ENCODE measurements at places on chromosomes 1 and 21.

GRCh38 chr1:46522969-46523320 is 28.5 kb downstream of the KNCN start:
- no peaks in the 10 kb centered on the region for H3K36me3 ChIP-seq
- H3K4me3 ChIP-seq = no peak overlapping the region
- H3K27ac ChIP-seq = no peak overlapping the region
- peaks cover 91% of the 10 kb centered on the region for H3K27me3 ChIP-seq

DNA sequence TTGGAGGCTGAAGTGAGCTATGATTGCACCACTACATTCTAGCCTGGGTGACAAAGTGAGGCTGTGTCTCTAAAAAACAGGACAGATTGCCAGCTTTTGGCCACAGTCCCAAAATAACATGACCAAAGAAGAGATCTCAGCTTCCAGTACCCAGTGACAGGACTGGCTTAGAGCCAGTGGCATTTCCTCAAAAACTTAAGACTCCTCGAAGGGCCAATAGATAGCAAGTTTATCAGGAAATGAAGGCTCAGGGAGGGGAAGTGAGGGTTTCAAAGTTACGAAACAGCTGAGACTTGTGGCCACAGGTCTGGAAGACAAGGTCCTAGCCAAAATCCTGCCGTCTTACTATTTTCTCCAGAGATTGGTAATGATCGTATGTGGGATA is 6.3 kb upstream of the TMEM39B start:
- H3K27me3 ChIP-seq = no peaks in the 10 kb centered on the region
- 0 out of 2 replicates have a peak overlapping the region, but pooled peaks have one; percentile 47 for H3K27ac ChIP-seq
- no peaks in the 10 kb centered on the region for H3K36me3 ChIP-seq

GRCh38 chr1:8722366-8722765 is 95.1 kb downstream of the RERE start:
- no peaks in the 10 kb centered on the region for H3K36me3 ChIP-seq
- no peak overlapping the region for H3K4me3 ChIP-seq
- no peaks in the 10 kb centered on the region for H3K27me3 ChIP-seq
- DNase-seq = no peak
- H3K4me1 ChIP-seq = peaks cover 23% of the 10 kb centered on the region

DNA sequence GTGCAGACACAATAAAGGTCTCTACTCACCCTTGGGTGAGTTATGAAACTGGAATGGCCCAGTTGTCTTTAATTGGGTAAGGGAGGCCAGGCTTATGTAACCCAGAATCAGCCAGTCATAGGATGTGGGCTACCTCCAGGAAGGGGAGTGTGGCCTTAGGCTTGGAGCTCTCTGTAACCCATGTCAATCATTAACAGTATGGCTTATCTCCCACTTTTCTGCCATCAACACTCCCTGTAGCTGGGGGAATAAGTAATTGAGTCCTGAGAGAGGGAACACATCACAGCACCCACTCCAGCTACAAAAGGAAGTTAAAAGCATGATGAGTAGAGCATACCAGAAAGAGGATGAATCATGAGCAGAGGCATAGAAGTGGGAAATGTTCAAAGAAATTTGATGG is 327.0 kb upstream of the DUSP10 start:
- no peaks in the 10 kb centered on the region for H3K36me3 ChIP-seq
- no peak overlapping the region for H3K27ac ChIP-seq
- no peaks in the 10 kb centered on the region for H3K27me3 ChIP-seq

DNA sequence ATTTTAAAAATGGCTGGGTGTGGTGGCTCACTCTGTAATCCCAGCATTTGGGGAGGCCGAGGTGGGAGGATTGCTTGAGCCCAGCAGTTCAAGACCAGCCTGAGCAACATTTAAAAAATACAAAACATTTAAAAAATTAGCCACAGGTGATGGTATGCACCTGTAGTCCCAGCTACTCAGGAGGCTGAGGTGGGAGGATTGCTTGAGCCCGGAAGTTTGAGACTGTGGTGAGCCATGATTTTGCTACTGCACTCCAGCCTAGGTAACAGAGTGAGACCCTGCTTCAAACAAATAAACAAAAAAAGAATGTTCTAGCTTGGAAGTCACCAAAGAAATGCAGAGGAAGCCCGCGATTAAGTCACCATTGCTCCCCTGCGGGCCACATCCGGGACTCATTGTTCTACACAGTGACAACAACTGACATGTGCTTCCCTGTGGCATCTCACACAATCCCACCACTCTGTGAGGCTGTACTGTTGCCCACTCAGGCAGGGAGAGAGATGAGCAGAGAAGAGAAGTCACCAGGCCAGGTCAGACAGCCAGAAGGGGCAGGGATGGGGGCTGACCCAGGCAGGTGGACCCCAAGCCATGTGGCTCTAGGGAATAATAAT is 18.4 kb upstream of the SPATC1L start:
- H3K4me3 ChIP-seq = no peak overlapping the region
- DNase-seq = peak; percentile 24
- H3K27ac ChIP-seq = peak overlapping the region; percentile 70
- H3K36me3 ChIP-seq = peaks cover 34% of the 10 kb centered on the region

- H3K36me3 ChIP-seq = no peaks in the 10 kb centered on the region
- no peak for DNase-seq
- no peaks in the 10 kb centered on the region for H3K27me3 ChIP-seq
- no peak overlapping the region for H3K4me3 ChIP-seq
- no peaks in the 10 kb centered on the region for H3K4me1 ChIP-seq
Observed at GRCh38 chr1:231693361-231694074, 66.9 kb downstream of the DISC1 start.

GRCh38 chr1:53324728-53325297 is 3.1 kb downstream of the LRP8 start:
- peak overlapping the region; percentile 97 for H3K4me3 ChIP-seq
- no peak for DNase-seq
- H3K4me1 ChIP-seq = peaks cover 11% of the 10 kb centered on the region
- H3K27ac ChIP-seq = no peak overlapping the region
- peaks cover 17% of the 10 kb centered on the region for H3K36me3 ChIP-seq
- H3K27me3 ChIP-seq = no peaks in the 10 kb centered on the region

DNA sequence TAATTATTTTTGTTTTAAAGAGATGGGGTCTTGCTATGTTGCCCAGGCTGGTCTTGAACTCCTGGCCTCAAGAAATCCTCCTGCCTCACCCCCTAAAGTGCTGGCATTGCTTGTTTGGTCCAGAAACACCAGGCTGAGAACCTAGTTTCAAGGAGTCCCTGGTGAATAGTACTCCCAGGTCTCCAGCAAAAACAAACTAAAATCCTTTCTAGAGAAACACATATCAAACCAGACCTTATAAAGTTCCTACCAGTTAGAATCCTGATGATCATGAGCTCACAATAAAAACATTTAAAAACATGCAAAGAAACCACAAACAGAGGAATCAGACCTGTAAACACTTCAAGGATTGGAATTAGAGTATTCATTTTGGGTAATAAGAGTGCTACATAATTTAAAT is 34.4 kb upstream of the PADI1 start:
- DNase-seq = no peak
- H3K27me3 ChIP-seq = no peaks in the 10 kb centered on the region
- H3K36me3 ChIP-seq = no peaks in the 10 kb centered on the region
- H3K4me1 ChIP-seq = no peaks in the 10 kb centered on the region
- H3K4me3 ChIP-seq = no peak overlapping the region

DNA sequence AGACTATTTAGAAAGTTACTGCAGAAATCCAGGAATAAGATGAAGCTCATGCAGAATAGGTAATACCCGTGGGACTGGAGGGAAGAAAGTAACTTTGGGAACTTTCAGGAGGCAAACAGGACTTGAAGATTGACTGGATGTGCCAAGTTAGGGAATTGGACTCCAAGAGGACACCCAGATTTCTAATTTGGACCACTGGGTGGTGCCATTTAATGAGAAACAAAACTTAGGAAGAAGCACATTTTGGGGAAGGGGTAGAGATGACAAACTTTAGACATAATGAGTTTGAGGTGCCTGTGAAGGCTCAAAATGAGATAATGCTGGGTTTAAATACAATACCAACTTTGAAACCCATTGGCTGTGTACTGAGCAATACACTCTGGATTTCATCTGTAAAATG is 3.3 kb upstream of the B4GALT3 start:
- H3K36me3 ChIP-seq = no peaks in the 10 kb centered on the region
- DNase-seq = peak; percentile 63
- H3K27ac ChIP-seq = no peak overlapping the region
- H3K4me1 ChIP-seq = peaks cover 15% of the 10 kb centered on the region

GRCh38 chr1:22471078-22471477 is 19.4 kb downstream of the ZBTB40 start:
- no peaks in the 10 kb centered on the region for H3K27me3 ChIP-seq
- H3K27ac ChIP-seq = no peak overlapping the region
- DNase-seq = no peak

- H3K4me3 ChIP-seq = no peak overlapping the region
- H3K36me3 ChIP-seq = no peaks in the 10 kb centered on the region
- no peak for DNase-seq
- H3K27ac ChIP-seq = no peak overlapping the region
Observed at GRCh38 chr1:218665221-218665620, 320.1 kb downstream of the TGFB2 start.

DNA sequence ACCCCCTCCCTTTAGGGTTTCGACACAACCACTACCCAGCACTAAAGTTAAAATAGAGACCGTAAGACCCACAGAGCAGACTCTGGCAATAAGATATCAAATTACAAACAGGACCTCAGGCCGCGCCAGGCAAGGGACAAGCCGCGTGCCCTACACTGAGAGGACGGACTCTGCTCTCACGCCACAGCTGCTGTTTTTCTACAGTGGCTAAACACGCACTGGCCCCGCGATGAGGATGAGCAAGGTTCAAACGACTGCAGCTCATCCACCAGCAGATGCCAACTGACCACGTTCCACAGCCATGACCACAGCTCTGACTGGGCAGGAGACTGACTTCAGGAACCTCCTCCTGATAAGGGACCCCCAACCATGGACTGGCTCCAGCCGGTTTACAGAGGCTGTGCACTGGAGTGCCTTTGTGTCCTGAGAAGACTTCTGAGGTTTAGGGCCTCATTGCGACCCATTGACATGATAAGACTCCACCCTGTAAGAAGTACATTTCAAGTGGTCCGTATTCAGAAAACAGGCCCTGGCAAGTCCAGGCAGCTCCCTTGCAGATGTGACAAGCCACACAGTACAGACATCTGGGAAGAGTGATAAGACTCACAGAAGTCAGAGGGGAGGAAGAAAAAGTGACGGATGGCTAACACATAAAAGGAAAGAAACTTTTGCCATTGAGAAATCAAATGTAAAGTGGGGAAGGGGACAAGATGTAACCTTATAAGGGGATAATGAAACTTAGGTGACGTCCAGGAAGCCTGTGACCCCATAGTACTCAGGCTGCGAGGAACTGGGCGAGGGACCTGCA is 1.5 kb upstream of the KRTAP10-6 start:
- H3K36me3 ChIP-seq = no peaks in the 10 kb centered on the region
- no peaks in the 10 kb centered on the region for H3K27me3 ChIP-seq
- H3K4me3 ChIP-seq = no peak overlapping the region
- DNase-seq = peak; percentile 42
- peaks cover 20% of the 10 kb centered on the region for H3K4me1 ChIP-seq

- no peaks in the 10 kb centered on the region for H3K36me3 ChIP-seq
- peak; percentile 51 for DNase-seq
- H3K4me3 ChIP-seq = 0 out of 2 replicates have a peak overlapping the region, but pooled peaks have one; percentile 18
- H3K4me1 ChIP-seq = peaks cover 29% of the 10 kb centered on the region
Observed at GRCh38 chr1:181128592-181129497, 40.3 kb downstream of the IER5 start.

DNA sequence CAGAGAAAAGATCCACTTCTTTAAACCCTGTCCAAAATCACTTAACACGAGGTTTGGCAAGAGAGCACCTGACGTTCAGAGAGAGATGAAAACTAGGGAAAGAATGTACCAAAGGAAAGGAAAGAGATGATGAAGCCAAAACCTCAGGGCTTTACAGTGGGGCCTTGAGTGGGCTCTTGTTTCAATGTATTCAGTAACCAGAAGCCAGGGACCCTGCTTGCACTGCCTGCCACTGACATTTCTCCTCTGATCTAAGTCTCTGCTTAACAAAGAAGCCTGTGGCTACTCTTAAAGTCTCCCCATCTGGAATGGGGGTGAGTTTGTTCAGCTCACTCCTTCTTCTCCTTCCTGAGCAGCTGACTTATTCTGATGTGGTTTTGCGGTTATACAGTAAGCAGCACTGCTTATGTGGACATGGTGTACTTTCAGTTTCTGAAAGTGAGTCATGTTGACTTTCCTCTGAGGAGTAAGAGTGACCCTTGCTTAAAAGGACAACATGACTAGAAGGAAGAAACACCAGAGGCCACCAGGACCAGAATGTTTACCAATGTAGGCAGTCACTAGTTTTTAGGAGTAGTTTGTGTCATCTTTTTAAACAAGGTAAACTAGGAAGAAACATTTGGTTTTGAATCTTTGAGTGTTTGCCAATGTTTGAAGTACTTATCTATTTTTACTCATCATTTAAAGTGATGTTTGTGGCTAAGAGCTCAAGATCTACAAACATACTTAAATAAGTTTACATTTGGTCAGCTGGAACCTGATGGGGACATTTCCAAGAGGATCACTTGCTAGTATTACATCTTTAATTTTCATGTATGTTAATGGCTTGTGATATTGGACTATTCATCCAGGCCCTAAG is 87.4 kb downstream of the FASLG start:
- no peak overlapping the region for H3K4me3 ChIP-seq
- no peak overlapping the region for H3K27ac ChIP-seq

GRCh38 chr1:151616505-151616849 is 4.6 kb downstream of the SNX27 start:
- no peak overlapping the region for H3K27ac ChIP-seq
- H3K4me1 ChIP-seq = peaks cover 9% of the 10 kb centered on the region
- 0 out of 2 replicates have a peak, but pooled peaks cover 3% of the 10 kb centered on the region for H3K36me3 ChIP-seq
- DNase-seq = no peak
- no peak overlapping the region for H3K4me3 ChIP-seq
- H3K27me3 ChIP-seq = no peaks in the 10 kb centered on the region

DNA sequence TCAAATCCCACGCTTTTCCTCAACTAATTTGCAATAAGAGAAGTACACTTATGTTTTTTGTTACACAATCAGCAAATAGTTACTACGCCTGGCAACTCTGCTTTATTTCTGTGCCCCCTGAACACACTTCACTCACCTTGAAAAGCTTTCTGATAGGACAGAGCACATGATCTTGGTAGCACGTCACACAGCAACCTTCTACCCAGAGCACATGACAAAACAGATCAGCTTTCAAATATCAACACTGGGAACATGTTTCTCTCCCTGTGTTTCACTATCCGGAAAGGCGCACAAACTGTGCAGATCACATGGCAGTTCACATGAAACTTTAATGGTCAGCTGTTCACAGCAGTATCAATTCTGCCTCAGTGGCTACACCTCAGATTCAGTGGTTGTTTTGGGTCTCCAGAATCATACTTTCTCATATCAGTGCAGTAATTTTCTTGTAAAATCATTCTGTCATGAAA is 2.2 kb downstream of the SLC19A2 start:
- H3K27ac ChIP-seq = no peak overlapping the region
- DNase-seq = no peak
- H3K27me3 ChIP-seq = no peaks in the 10 kb centered on the region
- peaks cover 69% of the 10 kb centered on the region for H3K4me1 ChIP-seq
- H3K36me3 ChIP-seq = no peaks in the 10 kb centered on the region

GRCh38 chr21:34871026-34871908 is 177.8 kb downstream of the RUNX1 start:
- no peak overlapping the region for H3K27ac ChIP-seq
- H3K36me3 ChIP-seq = no peaks in the 10 kb centered on the region
- H3K27me3 ChIP-seq = peaks cover 34% of the 10 kb centered on the region
- DNase-seq = no peak
- peaks cover 7% of the 10 kb centered on the region for H3K4me1 ChIP-seq

- no peak for DNase-seq
- no peak overlapping the region for H3K4me3 ChIP-seq
- H3K4me1 ChIP-seq = peaks cover 8% of the 10 kb centered on the region
- no peak overlapping the region for H3K27ac ChIP-seq
- H3K27me3 ChIP-seq = no peaks in the 10 kb centered on the region
Observed at GRCh38 chr1:41838266-41838665, 80.5 kb downstream of the HIVEP3 start.

Data from GM23338 (cell line).